Activated T-cell treated with anti-CD3 and anti-CD28 coated beads for 48 hours (primary cell): ENCODE measurements at places on chromosomes 2 and 18.

- no peak for DNase-seq
Measured at GRCh38 chr2:165874445-165875039, 79.0 kb downstream of the TTC21B start.

DNA sequence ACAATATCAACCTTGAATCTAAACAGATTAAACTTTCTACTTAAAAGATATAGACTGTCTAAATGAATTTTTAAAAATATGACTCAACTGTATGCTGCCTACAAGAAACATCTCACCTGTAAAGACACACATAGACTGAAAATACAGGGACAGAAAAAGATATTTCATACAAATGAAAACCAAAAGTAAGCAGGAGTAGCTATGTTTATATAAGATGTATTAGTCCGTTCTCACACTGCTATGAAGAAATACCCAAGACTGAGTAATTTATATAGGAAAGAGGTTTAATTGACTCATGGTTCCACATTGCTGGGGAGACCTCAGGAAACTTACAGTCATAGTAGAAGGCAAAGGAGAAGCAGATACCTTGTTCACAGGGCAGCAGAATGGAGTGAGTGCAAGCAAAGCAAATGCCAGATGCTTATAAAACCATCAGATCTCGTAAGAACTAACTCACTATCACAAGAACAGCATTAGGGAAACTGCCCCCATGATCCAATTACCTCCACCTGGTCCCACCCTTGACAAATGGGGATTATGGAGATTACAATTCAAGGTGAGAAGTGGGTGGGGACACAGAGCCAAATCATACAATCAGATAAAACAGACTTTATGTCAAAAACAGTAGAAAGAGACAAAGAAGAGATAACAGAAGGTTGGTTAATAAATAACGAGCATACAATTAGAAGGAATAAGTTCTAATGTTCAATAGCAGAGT lies 214.4 kb upstream of the SLC39A10 start:
- DNase-seq = no peak

DNA sequence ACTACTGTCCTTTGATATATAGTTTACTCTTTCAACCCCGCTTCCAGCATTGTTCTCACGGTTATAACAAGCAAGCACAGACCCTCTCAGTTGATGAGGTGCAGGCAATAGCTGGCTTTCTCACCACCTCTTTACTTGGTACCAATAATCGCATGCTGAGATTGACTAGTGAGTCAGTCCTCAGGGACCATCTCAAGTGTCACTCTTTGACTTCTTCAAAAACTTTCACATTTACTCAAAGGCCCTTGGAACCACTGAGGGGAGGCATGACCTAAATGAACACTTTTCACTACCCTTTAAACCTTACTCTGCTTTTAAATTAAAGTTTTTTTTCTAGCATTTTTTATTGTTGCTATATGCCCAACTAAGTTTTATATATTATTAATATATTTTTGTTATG lies 101.8 kb downstream of the DAW1 start:
- DNase-seq = no peak

- DNase-seq = no peak
Measured at GRCh38 chr2:160828076-160828475, 332.2 kb upstream of the TANK start.

- no peak for DNase-seq
Measured at GRCh38 chr2:230106771-230107170, 38.0 kb upstream of the SLC16A14 start.

DNA sequence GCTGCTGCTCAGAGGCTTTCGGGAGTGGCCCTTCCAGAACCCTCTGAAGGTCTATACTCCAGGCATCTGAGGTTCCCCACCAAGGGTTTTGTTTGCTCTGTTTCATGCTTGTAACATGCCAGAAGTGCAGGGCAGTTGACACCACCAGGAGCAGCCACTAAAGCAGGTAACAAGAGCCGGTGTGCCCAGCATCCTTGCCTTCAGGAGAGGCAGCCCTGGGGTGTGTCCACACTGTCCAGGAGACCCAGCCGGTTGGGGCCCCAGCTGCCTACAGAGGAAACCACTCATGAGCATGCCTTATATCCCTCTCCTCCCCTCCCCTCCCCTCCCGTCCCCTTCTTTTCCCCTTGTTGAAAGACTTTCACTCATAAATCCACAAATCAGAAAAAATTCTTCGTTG lies 93.1 kb downstream of the CD8B2 start:
- no peak for DNase-seq

- DNase-seq = no peak
Measured at GRCh38 chr18:1383465-1383864, 478.8 kb downstream of the ADCYAP1 start.

GRCh38 chr18:80241919-80242777 lies 5.2 kb downstream of the PARD6G start:
- no peak for DNase-seq

DNA sequence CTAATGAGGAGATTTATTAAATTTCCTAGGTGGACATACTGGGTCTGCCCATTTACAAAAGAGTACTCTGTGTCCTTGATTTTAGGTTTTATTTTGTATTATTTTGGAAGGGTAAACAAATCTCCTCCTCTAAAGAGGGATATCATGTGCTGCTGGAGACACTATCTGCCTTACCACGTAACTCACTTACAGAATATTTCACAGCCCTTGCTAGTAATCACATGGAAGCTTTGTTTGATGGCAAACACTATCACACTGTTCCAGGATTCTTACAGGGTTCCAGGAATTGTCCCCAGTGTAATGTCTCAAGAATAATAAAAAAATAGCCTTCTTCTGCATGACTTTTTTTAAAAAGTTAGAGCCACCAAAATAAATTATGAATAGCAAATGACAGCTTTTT lies 29.2 kb upstream of the ACVR1C start:
- no peak for DNase-seq

DNA sequence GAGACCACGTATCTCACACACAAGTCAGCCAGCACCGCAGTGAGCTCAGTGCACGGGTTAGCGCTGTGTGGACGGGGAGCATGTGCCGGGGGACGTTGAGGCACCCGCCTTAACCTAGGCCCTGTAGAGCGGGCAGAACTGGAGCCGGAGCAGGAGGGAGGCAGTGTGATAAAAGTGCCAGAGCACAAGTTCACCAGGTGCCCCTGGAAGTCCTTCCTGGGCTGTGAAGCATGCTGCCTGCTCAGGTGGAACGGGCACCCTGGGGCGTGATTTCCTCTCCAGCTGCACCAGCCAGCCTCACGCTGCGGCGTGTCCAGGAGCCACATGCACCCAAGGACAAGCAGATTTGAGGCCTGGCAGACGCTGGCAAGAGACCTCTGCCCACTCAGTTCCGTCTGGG lies 50.3 kb downstream of the ITGB1BP1 start:
- DNase-seq = no peak

DNA sequence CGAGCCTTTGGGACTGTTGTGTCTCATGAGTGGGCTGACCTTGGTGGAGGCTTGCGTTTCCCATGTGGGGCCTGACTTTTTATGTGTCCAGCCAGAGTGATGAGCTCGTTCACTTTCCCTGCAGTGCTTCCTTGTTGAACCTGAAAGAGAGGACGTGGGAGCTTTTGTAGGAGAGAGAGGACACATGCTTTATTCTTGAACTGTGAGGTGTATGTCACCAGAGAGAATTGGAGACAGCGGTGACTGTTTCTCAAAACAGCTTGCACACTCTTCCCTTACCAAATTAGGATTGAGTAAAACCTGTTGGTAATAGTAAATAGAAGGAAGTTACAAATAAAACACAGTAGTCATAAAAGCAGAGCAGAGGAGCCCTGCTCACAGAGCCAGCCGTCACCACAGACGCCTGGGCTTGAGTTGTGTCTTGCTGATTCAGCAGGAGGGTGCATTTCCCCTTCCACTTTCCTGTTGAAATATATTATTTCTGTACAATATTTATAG lies 60.7 kb downstream of the INPP4A start:
- no peak for DNase-seq

DNA sequence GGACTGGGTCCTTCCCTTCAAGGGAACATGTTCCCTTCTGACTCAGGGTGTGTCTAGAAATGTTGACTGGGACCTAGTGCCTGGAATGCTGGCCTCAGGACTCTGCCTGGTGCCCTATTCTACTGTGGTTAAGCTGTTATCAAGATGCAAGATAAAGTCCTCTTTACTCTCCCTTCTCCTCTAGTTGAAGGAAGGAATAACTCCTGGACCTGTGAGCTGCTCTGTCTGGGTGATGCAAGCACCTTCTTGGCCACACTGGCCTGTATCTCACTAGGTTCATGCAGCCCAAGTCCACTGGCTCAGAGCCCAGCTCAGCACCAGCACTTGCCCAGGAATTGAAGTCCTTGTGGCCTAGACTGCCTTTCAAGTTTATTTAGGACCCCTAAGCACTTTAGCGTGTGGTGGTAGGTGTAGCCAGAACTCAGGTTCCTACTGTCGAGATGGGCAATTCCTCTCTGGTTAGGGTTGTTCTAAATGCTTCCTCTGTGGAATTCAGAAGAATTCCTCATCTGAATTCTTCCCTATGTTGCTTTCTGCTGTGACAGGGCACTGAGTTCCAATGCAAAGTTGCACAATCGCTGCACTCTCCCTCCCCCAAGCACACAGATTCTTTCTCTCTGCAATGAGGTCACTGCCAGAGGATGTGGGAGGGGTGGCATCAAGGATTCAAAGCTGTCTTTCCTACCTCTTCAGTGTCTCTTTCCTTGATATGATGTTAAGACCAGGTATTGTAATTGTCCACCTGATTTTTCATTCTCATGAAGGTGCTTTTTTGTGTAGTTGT lies 54.7 kb downstream of the VWC2L start:
- DNase-seq = no peak

GRCh38 chr2:85785871-85786270 lies 32.1 kb downstream of the ATOH8 start:
- DNase-seq = no peak

DNA sequence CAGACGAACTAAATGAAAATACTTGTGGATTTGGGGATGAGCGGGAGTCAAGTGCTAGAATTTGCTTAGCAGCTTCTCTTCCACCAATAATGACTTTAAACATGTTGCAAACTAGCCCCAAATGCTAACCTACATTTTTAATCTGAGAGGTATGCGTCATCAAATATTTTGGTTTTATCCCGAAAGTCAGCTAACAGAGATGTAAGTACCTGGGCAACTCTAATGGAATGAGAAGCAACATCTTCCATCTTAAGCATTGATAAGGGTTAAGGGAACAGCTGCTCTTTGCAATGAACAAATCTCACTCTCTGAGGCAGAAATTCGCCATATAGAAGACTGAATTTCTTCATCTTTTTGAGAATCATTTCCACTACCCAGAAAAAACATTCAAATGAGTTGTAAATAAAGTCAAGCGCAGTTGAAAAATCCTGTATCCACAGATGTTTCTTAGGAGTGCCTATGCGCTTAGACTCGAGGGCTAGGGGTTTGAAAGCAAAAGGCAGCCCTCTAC lies 926 bp upstream of the YPEL5 start:
- DNase-seq = no peak

DNA sequence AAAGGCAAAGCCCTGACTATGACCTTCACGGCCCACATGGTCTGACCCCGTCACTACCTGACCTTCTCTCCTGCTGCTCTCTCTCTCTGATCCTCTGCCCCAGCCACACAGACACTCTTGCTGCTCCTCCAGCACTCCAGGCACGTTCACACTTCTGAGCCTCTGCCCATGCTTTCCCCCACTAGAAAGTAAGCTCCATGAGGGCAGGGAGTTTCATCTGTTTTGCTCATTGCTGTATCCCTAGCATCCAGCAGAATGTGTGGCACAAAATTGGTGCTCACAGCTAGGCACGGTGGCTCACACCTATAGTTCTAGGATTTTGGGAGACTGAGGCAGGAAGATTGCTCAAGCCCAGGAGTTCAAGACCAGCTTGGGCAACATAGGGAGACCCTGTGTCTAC lies 52.5 kb upstream of the STPG4 start:
- DNase-seq = no peak

- DNase-seq = no peak
Measured at GRCh38 chr2:98091738-98092137, 4.8 kb downstream of the VWA3B start.

DNA sequence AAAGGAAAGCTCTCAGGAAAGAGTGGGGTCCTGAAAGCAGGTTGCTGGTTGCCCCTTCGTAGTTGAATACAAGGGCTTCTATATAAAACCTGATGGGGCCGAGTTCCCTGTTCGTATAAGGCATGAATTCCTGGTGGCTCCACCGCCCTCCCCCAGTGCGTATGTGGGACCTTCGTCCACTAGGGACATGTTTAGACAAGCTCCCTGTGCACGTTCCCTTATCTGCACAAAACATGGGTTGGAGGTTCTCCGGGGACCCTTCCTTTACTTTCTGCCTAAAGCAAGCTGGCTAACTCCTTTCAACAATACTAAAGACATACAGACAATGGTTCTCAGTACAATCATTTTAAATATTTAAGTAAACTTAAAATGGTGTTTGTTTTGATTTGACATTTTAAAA lies 8.0 kb downstream of the CLUL1 start:
- no peak for DNase-seq

- no peak for DNase-seq
Measured at GRCh38 chr2:113274432-113274831, 4.3 kb downstream of the PAX8 start.

GRCh38 chr2:95391641-95392310 lies 10.7 kb upstream of the FAHD2A start:
- DNase-seq = no peak

- no peak for DNase-seq
Measured at GRCh38 chr2:42881732-42882131, 89.3 kb upstream of the HAAO start.

DNA sequence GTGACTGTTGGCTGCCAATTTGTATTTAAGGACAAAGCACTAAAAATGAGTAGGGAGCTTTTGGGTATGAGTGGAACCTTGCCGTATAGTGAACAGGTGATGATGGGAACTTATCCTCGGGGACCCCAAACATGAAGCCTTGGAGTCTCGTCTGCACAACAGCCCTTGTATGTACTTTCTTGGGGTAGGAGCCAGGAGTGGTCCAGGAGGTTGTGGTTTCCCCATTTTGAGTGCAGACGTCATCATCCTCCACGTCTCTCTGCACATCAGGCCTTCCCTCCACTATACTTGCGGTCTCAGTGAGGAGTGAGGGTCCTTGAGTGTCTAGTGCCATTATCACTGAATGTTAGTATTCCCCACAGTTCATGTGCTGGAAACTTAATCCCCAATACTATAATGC lies 101.5 kb upstream of the HS6ST1 start:
- no peak for DNase-seq

- DNase-seq = no peak
Measured at GRCh38 chr2:235005023-235005422, 53.2 kb downstream of the SH3BP4 start.

- DNase-seq = no peak
Measured at GRCh38 chr18:61703508-61703907, 189.3 kb downstream of the RNF152 start.

GRCh38 chr2:114450639-114451038 lies 8.2 kb downstream of the DPP10 start:
- no peak for DNase-seq
